ENCODE measurements at places on chromosomes 7 and 10.
A peak's percentile ranks its signal among the peaks of the same experiment; 100 is the strongest.

DNA sequence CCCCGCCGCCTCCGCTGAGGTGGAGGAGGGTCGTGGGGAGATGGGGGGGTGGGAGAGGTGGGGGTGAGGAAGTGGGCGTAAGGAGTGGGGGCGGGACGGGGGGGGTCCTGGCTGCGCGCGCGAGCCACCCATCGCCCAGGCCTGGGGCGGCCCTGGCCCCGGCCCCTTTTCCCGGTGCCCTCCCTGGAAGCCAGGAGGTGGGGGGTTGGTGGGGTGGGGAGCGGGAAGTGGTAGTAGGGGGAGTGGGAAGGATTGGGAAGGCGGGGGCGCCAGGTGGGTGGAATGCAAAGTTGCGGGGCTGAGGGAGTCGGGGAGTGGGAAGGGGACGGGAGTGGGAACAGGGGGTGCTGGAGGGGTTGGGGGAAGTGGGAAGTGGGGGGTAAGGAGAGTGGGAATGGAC, 319 bp upstream of the MMD2 start:
- no peak for DNase-seq

DNA sequence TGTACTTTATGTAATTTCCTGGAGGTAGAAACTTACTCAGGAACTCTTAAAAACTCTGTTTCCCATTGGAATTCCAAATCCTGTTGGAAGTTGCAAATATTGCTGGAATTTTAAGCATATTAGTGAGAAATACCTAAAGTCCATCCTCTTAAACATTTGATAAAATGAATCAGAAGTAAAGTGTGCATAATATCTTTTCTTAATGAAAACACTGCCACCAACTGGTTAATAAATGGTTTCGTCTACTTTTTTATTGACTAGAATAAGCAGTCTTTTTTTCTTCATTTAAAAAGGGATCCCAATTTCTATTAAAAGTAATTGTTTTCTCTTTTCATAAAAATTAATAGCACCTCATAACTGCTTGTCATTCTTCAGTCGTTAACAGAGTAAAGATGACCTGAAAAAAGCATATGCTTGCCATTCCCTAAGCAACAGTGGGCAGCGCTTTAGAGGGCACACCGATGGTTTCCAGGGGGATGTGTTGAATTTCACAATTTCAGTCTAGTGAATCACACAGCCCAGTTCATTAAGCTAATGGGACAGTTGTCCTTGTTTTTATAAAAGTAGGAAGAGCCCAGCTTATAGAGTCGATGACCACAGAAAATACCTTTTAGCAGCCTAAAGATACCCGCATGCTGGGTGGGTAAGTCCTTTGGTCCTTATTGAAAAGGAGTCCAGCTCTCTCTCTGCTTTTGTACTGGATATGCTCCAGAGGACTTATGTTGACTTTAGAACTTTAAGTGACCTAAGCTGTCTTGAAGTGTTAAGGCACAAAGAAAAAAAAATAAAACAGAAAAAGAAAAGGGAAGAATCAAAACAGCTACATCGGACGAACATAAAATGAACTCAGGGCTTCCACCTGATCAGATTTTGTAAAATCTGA, 28.5 kb downstream of the NPS start:
- no peak for DNase-seq

DNA sequence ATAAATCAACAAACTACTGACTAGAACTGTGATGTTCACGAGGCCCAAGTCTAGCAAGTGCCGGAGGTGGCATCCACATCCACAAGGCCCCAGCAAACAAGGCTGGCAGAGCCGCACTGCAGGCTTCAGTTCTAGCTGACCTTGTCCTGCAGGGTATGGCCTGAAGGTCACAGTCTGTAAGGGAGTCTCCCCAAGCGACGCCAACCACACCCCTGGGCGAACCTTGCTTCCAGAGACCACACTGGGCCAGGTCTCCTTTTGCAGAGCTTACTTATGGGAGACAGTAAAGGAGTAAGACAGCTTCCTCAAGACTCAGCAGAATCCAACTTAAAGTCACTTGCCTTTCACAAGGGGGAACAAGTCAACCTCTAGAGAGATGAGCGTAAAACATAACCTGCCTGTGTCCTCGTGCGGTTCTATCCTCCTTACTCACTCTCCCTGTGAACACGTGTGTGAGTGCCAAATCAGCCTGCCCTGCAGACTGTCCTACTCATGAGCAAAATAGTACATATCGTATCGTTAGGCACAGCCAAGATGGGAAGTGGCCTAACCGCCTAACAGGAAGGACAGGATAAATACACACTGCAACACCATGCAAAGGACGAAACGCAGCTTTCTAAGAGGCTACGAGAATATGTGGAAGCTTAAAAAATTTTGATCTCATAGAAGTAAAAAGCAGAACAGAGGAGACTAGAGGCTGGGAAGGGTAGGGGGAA, 22.7 kb downstream of the FAM53B start:
- DNase-seq: peak; percentile 24

GRCh38 chr7:98168904-98169621, 42.2 kb upstream of the BHLHA15 start:
- no peak for DNase-seq

DNA sequence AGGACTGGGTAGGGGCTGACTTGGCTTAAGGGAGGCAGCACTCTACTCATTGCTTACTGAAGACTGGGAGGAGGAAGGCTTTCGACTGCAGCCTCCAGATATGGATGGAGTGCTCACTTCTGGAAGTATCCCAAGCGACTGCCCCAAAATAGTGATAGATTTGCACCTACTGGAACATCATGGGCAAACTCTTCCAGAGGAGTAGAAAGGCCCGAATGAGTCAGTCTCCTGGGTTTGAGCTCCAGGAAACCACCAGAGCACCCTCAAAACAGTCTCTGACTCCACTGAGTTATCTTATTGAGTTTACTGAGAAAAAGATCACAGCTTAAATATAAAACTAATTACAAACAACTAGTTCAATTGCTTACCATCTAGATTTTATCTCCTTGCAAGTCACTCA, 37.2 kb upstream of the PDLIM1 start:
- no peak for DNase-seq

GRCh38 chr7:28178599-28178998, 2.0 kb downstream of the JAZF1 start:
- DNase-seq: no peak

GRCh38 chr7:1567049-1567771, 2.6 kb downstream of the PSMG3 start:
- DNase-seq: no peak

GRCh38 chr7:17095931-17096330, 202.5 kb upstream of the AHR start:
- DNase-seq: no peak

- peak; percentile 98 for DNase-seq
Observed at GRCh38 chr7:138002096-138002827, 376 bp upstream of the CREB3L2 start.

DNA sequence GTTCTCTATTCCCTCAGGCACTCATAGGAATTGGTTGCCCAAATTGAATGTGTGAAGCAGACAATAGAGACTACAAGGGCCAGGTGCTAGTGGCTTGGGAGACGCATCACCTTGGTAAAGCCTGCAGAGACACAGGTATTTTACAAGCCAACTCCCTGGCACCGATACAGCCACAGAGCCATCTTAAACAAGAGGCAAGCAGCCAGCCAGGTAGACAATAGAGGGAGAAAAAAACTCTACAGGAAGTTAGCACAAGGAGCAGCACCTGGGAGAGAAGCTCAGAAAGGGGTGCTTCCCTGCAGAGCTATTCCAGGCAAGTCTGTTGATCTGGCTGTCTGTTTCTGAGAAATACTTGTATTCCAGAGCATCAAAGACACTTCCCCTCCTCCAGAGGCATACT, 43.0 kb upstream of the CDK1 start:
- no peak for DNase-seq

DNA sequence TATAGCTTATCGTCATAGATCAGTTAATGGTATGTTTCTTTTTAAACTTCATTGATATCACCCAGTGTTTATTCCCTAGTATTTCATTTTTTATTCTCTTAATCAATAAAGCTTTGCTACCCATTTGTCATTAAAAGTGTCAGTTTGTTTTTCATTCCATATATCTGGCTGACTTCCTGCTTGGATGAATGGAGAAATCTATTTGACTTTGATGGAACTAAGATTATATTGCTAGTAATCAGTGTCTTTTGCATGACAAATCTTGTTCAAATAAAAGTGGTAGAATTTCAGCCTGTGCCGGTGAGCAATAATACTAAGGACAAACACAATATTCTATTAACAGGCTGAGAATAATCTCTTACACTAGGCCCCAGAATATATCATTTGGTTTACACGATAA, 203.3 kb downstream of the SEC23IP start:
- no peak for DNase-seq

DNA sequence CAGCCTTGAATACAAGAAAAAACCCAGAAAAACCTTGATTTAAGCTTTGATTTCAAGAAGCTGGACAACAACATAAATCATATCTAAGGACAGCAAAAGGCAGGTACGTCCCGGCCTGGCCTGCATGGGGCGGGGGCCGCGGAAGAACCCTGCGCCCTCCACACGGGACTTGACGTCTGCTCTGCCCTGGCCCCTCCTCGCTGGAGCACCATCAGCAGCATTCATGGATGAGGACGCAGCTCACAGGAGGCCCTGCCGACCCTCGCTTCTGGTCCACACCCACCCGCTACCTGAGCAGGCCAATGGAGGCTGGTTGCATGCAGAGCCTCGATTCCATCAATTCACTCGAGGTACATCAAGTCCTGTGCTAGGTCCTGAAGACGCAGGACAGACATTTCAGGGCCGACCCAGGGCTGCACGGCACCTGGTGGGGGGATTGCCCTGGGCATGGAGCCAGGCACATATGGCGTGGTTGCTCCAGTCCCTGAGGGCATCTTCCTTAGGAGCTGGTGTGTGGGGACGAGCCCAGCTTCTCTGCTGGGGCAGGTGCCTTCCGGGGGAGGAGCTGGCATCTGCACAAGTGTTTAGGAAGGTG, 63.1 kb upstream of the NKX6-2 start:
- no peak for DNase-seq

DNA sequence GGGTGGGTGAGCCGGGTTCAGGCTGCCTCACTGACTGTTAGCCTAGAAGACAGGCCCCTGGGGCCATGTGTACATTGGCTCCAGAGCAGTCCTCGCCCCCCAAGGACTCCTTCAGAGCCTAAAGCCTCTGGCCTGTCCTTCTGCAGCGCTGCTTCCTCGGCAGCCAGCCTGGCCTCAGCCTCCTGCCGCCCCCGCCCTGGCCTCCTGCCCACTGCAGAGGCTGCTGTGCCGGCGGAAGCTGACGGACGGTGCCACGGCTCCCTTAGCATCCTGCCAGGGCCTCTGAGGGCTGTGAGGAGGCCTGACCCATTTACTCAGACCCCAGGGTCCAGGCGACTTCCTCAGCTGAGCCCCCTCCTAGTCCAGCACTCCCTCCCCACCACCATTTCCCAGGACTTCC, 4.9 kb downstream of the SRRM3 start:
- DNase-seq: no peak

- no peak for DNase-seq
Observed at GRCh38 chr7:114085592-114086501, 167.0 kb upstream of the PPP1R3A start.

GRCh38 chr7:87213811-87214210, 5.7 kb downstream of the TMEM243 start:
- no peak for DNase-seq

GRCh38 chr7:20340839-20341238, 10.1 kb downstream of the ITGB8 start:
- DNase-seq: no peak

GRCh38 chr7:14389181-14389591, 399.7 kb upstream of the ETV1 start:
- no peak for DNase-seq

GRCh38 chr7:100152404-100152803, 3.7 kb downstream of the LAMTOR4 start:
- no peak for DNase-seq

GRCh38 chr10:91885362-91886079, 23.8 kb downstream of the FGFBP3 start:
- no peak for DNase-seq

- no peak for DNase-seq
Observed at GRCh38 chr7:47389923-47390630, 191.8 kb downstream of the TNS3 start.

DNA sequence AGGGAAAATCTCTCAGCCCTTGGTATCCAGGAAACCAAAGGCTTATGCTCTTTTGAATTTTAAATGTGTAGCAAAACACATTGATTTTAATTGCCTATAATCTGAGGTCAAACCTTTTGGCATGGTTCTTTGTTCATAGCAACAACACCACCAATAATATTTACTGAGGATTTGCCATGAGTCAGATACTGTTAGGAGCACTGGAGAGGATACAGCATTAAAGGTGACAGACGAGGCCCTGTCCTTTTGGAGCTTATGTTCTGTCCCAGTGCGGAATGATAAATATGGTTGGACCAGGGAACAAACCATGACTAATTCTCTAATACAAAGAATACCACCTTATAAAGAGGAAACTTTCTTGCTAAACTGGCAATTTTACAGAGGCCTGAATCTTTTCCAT, 176.6 kb downstream of the CTNNA3 start:
- no peak for DNase-seq

- no peak for DNase-seq
Observed at GRCh38 chr10:1268831-1269230, 212.6 kb downstream of the WDR37 start.

- peak; percentile 26 for DNase-seq
Observed at GRCh38 chr10:22317076-22317370, 835 bp downstream of the COMMD3 start.

- no peak for DNase-seq
Observed at GRCh38 chr7:83359108-83359507, 196.4 kb upstream of the PCLO start.

DNA sequence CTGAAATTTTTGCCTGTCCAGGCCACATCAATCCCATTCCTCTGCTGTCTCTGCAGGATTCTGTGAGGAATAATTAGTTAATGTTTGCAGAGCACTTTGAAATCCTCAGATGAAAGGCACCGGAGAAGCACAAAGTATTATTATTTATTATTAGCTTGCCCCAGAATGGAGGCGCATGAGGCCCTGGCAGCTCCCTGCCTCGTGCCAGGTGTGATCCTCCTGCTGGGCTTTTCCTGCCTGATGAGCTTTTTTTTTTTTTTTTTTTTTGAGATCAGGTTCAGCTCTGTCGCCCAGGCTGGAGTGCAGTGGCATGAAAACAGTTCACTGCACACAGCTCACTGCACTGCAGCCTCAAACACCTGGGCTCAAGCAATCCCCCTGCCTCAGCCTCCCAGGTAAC, 65.2 kb downstream of the TCF7L2 start:
- DNase-seq: no peak

GRCh38 chr7:51286401-51286800, 30.2 kb downstream of the COBL start:
- no peak for DNase-seq

DNA sequence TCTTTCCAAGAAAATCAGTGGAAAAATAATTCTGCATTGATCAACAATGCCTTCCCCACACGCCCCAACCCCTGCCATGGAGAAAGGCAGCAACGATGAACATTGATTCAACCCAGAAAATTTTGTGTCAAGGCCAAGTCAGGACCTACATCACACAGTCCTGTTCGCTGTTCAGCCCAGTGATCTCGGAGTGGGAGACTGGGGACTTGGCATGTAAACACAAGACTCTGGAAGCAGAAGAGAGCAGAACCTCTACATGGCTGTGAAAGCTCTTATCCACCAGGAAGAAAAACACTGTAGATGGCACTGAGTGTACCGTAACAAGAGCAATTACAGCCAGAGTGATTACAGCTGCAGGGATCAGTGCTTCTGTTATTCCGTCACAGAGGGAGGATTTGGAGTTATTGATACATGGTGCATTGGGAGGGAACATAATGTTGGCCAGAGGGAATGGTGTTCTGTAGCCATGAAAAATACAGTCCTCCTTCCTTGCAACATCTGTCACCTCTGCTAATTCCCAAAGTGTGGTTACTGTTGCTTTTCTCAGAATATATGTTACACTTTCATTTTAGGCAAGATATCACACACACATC, 136.6 kb downstream of the IQUB start:
- DNase-seq: no peak

- DNase-seq: no peak
Observed at GRCh38 chr7:112497481-112497880, 16.7 kb downstream of the LSMEM1 start.

Measured in CD4-positive, alpha-beta T cell treated with Interleukin-6 at 100 ng/mL for 8 hours (primary cell).